Stimulated activated CD8-positive, alpha-beta memory T cell treated with anti-CD3 and anti-CD28 coated beads, Interleukin-2, amount 100 ng/mL, for 48 hours (primary cell): ENCODE measurements at places on chromosomes 12 and 14.

- no peak for DNase-seq
Measured at GRCh38 chr14:87115234-87115633, 877.7 kb downstream of the GALC start.

DNA sequence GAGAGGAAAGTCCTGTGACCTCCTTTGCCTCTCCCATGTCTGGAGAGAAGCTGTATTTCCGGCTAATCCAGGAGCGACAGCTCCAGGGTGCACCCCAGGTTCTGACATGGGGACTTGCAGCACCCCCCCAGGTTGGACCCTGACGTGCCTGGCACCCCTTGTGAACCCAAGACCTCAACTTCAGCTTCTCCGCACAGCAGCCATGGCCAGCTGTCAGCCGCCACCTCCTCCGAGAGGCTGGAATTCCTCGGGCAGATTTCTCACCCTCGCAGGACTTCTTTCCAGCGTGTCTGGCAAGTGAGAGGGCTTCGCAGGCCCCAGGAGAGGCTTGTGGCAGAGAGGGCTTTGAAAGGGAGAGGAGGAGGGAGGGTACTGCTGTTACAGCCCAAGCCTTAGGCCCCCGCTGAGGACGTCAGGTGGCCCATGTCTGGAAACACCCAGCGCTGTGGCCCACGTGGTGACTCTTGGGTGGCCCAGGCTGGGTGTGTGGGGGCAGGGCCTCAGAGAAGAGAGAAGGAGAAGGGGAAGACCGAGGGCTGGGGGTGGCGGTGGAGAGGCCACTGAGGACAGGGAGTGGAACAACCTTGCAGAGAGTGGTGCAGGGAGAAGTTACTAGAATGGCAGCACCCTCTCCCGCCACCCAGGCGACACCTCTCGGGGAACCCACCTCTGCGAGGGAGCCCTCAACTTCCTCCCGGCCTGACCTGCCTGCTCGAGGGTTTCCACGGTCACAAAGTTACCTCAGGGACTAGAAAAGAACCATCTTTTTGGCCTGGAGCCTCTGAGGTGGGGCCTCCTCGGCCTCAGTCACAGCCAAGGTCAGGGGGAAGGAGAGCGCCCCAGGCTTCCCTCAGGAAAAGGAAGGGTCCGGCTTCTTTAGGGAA is 11.7 kb upstream of the RPS6KL1 start:
- DNase-seq, result no peak

DNA sequence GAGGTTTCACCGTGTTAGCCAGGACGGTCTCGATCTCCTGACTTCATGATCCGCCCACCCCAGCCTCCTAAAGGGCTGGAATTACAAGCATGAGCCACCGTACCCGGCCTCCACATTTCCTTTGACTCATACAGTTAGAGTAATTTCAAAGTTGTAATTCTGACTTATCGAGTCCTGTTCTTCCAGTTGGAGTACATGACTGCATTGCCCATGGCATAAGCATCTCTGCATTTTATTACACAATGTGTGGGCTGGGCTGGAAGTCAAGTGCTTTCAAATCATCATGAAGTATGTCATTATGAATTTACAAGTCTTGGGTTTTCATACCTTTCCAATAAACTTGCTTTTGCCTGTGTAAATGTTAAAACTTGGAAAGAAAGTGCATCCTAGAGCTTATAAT is 1295.7 kb upstream of the FLRT2 start:
- DNase-seq, result no peak

DNA sequence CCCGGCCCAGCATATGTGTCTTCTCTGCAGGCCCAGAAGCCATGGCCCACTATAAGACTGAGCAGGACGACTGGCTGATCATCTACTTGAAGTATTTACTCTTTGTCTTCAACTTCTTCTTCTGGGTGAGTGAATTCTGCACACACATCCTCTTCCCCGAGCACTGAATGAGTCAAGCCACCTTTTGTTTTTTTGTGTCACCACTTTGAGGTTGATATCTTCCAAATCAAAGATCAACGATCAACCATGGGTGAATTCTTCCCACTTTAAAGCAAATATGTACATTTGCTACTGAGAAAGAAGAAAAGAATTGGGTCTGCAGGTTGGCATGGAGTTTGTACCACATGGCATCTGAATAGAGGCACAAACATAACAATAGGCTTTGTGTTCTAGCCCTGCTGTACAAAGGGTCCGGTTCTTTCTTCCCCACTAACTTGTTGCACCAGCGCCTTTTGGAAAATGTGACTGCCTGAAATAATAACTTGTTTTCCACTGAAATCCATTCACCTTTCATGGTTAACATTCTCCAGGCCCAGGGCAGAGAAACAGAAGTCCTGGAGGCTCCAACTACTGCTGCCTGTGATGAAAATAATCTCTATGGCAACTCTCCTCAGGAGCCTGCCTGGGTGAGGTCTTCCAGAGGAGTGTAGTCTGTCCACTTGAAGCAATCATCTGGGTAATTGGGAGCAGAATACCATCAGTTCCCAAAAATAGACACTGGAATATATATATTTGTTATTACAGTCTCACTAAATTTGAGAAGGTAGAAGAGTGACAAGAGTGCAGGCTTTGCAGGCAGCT is 27.6 kb downstream of the TSPAN11 start:
- DNase-seq, result no peak

- DNase-seq, result no peak
Measured at GRCh38 chr14:55698051-55698450, 118.0 kb downstream of the KTN1 start.

GRCh38 chr12:76486011-76486410 is 73.6 kb downstream of the OSBPL8 start:
- no peak for DNase-seq

DNA sequence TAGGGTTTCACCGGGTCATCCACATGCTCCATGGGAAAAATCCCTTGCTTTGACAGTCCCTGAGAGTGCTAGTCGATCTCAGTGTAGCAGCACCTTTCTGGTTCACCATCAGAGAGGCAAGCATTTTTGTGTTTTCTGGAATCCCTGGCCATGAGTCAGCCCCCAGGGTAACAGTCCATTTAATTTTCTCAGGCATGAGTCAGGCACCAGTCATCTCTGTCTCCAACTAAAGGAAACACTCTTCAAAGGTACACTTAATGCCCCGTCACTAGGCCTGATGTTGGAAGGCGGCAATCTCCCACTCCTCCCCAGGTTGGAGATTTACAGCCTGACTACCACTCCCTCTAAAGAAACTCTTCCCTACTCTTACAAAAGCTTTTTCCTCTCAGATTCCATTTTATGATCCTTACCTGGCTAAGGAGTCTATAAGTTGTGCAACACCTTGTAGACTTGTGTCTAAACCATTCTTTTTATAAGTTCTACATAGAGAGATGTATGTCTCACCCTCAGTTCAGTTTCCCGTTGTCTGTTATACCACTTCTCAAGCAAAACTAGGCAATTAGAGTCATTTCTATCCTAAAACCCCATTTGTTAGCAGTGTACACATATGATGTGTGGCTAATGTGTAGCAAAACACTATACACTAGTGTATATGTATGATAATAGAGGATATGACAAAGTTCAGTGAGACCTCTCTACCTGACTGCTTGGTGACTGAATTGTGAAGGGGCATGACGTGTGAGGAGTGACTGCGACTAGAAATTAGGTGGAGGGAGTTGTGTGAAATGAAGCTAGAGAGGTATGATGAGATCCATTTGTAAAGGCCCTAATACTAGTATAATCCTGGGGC is 24.6 kb downstream of the TMEM19 start:
- DNase-seq, result no peak

DNA sequence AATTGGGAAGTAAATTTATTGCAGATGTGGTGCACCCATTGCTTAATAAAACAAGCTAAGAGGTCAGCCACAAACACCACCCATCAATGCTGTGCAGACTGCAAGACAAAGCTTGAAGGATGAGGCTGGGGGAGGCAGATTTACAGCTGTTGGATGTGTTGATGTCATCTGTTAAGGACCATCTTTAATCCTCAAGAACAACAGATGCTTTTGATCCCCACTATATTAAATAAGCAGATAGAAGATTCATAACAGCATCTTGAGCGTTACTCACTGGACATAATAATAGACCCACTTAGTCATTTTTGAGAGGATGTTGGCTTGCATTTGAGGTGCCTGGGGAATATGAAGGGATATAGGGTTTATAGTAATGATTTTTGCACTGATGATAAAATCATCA is 58.8 kb downstream of the GPR68 start:
- no peak for DNase-seq

DNA sequence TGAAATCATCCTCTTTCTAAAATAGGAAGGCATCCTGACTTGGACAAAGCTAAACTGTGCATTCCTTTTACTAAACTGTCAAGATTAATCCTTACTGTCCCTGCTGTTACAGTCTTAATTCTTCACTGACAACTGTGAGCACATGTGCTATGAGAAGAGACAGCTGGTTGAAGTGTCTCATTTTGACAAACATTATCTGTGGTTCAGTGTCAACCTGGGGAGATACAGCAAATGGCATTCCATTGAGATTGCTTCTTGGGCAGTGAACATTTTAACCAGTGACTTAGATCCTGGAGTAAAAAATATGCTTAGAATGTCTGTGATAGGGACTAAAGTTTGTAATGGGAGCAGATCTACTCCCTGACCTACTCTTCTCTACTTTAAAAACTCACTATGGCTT is 552.6 kb upstream of the ATP2B1 start:
- DNase-seq, result no peak

DNA sequence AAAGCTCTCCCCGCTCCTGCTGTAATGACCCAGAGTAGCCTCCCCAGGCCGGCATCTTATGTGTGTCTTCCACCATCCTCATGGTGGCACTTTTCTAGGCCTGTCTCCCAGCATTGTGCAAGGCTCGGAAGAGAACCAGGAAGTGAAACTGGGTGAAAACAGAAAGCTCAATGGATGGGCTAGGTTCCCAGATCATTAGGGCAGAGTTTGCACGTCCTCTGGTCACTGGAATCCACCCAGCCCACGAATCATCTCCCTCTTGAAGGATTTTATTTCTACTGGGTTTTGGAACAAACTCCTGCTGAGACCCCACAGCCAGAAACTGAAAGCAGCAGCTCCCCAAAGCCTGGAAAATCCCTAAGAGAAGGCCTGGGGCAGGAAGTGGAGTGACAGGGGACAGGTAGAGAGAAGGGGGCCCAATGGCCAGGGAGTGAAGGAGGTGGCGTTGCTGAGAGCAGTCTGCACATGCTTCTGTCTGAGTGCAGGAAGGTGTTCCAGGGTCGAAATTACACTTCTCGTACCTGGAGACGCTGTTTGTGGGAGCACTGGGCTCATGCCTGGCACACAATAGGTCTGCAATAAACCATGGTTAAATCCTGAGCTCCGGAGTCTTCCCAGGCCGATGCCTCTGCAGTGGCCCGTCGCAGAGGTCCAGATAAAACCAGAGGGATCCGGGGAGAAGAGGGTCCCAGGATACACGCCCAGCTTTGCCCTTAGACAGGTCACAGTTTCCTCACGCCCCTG is 15.6 kb downstream of the ACVRL1 start:
- DNase-seq, result no peak

GRCh38 chr14:20350282-20350681 is 6.8 kb downstream of the PARP2 start:
- no peak for DNase-seq

- no peak for DNase-seq
Measured at GRCh38 chr12:71896205-71896882, 42.3 kb upstream of the TPH2 start.

GRCh38 chr12:52035190-52035589 is 16.1 kb upstream of the NR4A1 start:
- DNase-seq, result no peak

DNA sequence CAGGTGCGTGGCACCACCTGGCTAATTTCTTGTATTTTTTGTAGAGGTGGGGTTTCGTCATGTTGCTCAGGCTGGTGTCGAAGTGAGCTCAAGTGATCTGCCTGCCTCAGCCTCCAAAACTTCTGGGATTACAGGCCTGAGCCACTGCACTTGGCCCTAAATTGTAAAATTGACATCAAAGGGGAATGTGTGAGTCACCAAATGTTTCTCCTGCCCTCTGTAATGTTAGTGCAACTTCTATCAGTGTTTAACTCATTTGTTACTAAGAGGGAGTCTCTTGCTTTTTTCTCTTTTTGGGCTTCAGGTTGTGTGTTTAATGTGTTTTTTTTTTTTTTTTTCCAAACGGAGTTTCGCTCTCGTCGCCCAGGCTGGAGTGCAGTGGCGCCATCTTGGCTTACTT is 2.3 kb downstream of the TULP3 start:
- DNase-seq, result no peak

GRCh38 chr12:56296295-56296694 is 3.8 kb downstream of the CS start:
- no peak for DNase-seq

GRCh38 chr12:22209422-22209821 is 125.1 kb downstream of the ST8SIA1 start:
- no peak for DNase-seq
